WTC11 (cell line): ENCODE measurements at places on chromosomes 3 and 15. TPM values are rescaled to one million over a fixed set of nuclear protein-coding genes. Genes with fewer than 3 reads are reported as not detected.
A peak's percentile ranks its signal among the peaks of the same experiment; 100 is the strongest.

GRCh38 chr15:48719668-48720067, 74.2 kb upstream of the FBN1 start:
- no peak for DNase-seq

DNA sequence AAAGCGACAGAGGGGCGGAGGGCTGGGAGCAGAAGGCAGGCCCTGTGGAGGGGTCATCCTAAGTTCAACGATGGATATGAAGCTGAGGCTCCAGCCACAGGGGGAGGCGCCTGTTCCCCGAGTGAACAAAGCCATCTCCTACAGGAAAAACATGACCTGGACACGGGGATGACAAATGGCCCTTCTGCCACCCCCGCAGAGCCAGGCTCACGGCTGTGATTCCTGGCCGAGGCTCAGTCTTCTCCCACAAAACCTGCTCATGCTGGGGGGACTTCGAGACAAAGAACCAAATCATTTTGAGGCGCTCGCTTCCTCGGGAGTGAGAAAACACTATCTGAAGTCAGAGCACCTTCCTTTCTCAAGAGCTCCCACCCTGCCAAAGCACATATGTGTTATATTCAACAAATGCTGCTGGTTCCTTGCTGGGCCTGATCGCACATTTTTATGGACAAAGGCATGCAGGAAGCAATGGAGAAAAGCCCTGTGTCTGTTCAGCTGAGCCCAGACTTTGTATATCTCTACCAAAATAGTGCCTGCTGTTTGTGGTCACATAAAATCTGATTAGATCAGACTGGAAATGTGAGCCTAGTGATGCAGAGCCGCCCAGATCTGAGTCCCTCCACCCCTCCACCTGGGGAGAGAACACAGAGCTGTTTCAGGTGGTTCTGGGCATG, 5.6 kb downstream of the RBP1 start:
- no peak for DNase-seq

- no peak for DNase-seq
Measured at GRCh38 chr3:133441867-133442270, 42.0 kb downstream of the BFSP2 start.

GRCh38 chr3:805326-805725, 287.5 kb upstream of the CNTN6 start:
- DNase-seq = no peak

DNA sequence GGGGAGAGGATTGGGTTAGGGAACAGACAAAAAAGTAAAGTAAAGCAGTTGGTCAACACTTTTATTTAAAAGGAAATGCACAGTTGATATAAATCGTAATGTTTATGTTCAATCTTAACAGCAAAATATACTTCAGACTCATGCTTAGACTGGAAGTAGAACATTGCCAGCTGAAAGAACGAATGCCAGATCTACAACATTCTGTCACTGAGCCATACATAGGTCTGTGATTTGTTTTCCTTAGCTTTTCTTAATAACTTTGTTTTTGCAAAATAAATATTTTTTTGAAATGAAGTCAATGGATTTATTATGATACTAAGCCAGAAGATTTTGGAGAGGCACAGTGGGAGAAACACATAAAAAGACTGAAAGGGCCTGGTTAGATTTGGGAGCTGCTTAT, 62.0 kb downstream of the LEKR1 start:
- DNase-seq = no peak

The GPR171 gene
- 0.17 to 0.32 TPM in 2 of 3 replicates, not detected in the other for total RNA-seq

- no peak for DNase-seq
Measured at GRCh38 chr15:76753131-76753530, 152.0 kb downstream of the SCAPER start.

GRCh38 chr3:120093119-120093910, 932 bp downstream of the GSK3B start:
- DNase-seq = no peak

- no peak for DNase-seq
Measured at GRCh38 chr3:188900421-188900951, 271.3 kb upstream of the TPRG1 start.

DNA sequence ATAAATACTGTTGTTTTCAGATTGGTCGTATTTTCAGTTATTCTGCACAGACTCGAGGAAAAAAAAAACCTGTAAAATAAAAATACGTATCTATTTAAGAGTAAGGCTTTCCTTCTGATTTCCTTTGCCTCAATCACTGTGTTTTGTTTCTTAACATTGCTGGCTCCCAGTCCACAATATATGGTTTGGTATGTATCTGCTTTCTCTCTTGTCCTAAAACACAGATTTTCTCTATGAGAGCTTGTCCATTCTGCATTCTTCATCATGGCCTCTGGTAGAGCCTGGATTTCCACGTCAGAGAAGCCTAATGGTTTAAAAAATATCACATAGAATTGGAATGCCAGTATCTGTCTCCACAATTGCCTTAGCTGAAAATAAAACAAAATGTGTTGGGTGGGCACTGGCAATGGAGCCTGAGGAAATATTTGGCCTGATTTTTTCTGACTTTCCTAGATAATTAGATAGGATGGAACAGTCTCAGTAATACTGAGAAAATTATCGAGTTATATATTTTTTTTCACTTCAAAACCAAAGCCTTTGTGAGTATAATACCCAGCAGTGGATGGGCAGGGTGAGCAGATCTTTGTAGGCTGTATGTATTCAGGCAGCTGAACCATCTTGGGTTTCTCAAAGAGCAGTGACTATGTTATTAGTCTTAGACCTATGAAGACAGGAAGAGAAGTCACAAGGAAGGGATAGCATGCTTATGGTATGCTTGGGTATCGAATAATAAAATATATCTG, 1.9 kb downstream of the CD200 start:
- no peak for DNase-seq

The A4GNT gene
- not detected in 3 replicates for total RNA-seq

DNA sequence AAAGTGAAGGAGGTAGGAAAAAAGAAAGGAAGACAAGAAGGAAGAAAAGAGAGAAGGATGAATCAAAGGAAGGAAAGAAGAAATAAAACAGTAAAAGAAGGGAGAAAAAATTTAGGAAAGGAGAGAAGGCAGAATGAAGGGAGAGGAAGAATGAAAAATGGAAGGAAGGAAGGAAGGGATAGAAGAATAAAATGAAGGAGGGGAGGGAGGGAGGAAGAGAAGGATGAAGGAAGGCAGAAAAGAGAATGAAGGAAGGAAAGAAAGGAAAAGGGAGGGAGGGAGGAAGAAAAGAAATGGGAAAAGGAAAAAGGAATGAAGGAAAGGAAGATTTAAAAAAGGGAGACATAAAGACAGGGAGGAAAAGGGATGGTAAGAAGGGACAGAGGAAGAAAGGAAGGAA, 393.7 kb upstream of the GRM7 start:
- no peak for DNase-seq

DNA sequence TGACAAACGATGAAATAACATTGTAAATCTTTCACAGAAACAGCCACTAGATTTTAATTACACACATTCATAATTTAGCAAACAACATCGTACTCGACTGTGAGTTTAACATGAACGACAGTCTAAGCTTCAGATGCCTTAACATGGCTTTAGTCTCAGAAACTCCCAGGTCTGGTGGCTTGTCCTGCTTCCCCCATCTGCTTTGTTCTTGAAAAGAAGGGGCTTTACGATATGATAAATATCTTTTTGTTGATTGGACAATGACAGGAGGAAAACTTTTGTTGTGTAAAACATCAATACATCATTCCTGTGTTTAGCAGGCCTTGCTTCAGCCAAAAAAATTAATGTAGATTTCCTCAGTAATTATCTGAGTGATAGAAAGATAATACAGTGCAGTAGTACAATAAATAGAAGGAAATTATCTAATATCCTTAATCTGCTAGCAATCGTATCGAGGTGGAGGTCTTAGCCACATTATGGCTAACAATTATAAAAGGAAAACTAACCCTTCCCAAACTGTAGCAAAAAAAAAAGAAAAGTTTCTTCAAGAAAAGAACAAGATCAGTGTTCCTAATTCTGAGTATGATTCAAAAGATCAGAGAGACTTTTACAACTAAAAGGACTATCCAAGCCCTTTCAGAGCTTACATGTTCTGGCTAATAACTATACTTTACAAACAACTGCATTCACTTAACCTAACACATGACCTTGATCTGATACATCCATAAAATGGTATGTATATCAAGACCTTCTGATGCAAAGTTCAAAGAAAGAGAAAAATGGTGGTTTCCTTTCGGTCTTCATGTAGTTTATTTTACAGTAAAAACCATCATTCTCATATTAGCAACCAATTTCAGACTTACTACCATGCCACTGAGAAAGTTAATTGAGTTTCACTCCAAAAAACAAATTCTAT, 535.7 kb downstream of the FOXP1 start:
- DNase-seq = no peak

DNA sequence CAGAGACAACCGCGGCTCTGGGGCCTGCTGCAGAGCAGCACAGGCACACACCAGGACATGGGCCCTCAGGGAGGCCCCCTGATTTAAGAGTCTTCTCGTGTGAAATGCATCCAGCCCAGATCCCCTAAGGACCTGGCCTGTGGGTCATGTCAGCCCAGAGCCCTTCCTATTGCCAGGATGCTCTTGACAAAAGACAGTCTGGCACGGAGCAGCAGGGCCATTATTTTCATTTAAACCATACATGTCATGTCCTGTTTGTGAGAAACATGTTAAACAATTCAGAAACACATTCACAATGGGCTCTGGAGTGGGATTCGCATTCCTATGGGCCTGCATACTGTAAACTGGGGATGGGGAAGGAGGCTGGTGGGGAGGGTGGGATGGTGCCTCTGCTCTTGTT, 367.4 kb upstream of the WNT5A start:
- no peak for DNase-seq

The RBP2 gene
- total RNA-seq = not detected in 3 replicates

The SI gene
- not detected in 3 replicates for total RNA-seq

DNA sequence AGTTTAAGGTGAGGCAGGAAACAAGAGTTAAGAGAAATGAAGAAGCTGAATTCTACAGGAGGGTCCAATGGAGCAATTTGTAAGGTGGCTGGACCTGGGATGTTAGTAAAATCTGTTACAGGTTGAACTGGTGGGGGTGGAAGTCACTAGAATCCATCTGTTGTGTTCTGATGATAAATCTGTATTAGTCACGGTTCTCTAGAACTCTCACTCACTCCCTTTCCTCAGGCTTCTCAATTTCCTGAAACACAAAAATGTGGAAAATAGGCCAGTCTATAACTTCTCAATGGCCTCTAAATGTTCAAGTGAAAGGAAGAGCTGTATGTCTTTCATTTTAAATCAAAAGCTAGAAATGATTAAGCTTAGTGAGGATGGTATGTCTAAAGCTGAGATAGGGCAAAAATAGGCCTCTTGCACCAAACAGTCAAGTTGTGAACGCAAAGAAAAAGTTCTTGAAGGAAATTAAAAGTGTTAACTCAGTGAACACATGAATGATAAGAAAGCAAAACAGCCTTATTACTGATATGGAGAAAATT, 180.2 kb upstream of the CBLB start:
- DNase-seq = no peak

The COL6A6 gene
- total RNA-seq = 0.09 to 0.11 TPM (median 0.09 TPM) in 3 replicates

The AHSG gene
- 1.5 to 1.9 TPM (median 1.8 TPM) in 3 replicates for total RNA-seq

The P2RY14 gene
- total RNA-seq = 0.07 TPM in 1 of 3 replicates, not detected in the others

The KNG1 gene
- total RNA-seq = 0.13 to 0.44 TPM (median 0.34 TPM) in 3 replicates

The SCN11A gene
- 0.13 to 0.27 TPM (median 0.25 TPM) in 3 replicates for total RNA-seq

DNA sequence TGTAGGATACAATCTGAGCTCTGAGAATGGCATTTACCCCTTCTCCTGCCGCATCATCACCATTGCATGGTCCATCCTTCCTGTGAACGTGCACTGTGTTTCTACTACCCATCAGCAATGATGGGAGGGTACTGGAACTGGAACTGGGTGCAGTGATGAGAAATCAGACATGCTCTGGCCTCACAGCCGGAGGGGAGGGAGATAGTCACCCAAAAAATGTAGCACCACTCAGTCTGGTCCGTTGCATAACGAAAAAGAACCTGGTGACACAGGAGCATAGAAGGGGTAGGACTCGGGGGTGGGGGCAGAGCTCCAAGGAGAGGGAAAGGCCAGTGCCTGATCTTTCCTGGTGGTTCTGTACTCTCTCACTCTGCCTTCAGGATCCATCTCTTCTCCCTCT, 205.0 kb downstream of the RPLP1 start:
- DNase-seq = no peak

DNA sequence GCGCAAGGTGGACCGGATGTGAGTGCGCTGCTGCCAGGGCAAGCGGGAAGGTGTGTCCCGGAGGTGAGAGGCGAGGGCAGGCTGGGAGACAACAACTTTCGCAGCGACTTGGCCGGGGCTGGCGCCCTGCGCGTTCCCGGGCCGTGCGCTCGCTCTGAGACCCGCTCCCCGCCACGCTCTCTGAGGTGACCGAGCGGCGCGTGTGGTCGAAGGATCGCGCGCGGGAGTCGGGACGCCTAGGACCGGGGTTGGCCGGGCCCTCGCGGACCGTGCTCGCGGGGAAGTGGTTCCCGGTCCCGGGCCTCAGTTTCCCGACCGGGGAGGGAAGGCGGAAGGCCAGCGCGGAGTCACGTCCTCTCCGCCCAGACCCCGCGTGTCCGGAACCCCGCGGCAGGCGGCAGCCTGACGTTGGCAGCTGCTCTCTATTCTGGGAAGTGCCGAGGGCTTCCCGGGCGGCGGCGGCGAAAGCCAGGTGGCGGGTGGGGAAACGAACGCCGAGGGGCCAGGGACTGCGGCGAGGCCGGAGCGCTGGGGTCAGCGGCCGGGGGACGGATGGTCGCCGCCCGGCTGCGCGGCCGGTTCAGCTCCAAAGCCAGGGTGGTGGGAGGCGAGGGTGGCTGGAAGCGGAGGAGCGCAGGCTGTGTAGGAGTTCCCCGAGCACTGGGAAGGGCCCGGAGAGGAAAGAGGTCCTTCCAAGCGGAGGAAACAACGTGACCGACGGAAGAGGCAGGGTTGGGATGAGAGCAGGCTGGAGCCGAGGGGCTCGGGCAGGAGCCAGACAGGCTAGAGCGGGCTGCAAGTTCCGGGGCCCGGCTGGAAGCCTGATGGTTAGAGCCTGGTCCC, 1.0 kb upstream of the IGF2BP2 start:
- peak; percentile 70 for DNase-seq

DNA sequence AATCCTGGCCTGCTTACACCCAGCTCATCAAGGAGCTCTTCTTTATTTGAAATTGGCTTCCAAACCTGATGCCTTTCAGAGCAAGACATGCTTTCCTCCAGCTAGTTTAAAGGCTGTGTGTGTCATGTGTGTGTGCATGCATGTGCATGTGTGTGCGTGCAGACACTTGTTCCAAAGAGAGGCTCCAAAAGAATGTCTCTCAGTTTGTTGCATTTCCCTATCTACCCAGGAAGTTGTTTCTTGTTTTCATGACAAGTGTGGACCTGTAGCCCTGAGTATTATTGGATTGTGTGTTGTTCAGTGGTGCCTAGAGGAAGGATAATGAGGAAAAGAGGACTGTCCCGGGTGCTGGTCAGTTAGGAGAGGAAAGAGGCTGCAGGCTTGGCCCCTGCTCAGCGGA, 240.0 kb downstream of the THSD4 start:
- DNase-seq = no peak

- DNase-seq = no peak
Measured at GRCh38 chr15:67862750-67863441, 23.1 kb upstream of the RNU6-1 start.

The HEMK1 gene
- total RNA-seq = 15.2 to 20.9 TPM (median 15.8 TPM) in 3 replicates

- no peak for DNase-seq
Measured at GRCh38 chr3:170128259-170128976, 53.1 kb downstream of the PHC3 start.

DNA sequence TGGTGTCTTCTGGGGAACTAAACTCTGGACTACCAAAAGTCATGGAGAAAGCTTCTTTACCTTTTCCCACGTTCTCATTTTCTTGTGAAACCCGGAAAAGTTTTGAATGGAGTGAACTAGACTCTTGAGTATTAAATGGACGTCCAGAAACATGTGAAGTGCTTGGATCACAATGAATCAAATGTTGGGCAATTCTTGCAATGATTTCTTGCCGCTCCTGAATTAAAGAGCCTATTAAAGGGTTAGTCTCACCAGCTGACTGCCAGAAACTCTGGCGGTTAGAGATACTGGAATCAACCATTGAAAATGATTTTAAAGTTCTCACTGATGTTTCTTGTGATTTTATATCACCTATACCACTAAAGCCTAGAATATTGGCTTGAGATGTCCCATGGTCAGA, 40.8 kb upstream of the ARPP19 start:
- no peak for DNase-seq
